GM04503 (cell line): ENCODE measurements at places on chromosomes 3 and 15.
A peak's percentile ranks its signal among the peaks of the same experiment; 100 is the strongest.

GRCh38 chr15:65095747-65096104 lies 19.2 kb downstream of the KBTBD13 start:
- DNase-seq, result no peak

DNA sequence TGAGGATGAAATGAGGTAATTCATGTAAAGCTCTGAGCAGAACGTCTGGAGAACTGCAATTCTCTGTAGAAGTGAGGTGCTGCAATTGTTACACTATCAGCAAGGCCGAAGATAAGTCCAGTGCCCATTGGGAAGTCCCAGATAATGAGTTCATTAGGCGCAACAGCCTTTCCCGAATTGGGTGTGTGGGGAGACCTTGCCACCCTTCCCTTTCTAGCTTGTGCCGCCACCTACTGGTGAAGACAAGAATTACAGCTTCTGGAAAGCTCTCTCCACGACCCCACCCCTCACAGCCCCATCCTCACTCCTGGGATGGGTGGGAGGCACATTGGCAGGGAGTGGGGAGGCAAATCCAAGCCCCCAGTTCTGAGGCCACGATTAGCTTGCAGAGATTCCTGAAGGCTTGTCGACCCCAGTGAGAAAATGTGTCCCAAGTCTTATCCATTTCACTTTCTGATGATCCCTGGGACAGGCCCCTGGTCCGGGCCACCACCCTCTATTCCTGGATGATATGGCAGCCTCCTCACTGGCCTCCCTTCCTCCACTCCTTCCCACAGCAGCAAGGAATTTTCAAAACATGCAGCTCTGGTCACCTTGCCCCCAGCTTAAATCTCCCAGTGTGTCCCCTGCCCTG lies 36.4 kb downstream of the FAM3D start:
- no peak for DNase-seq

GRCh38 chr3:72266016-72266370 lies 481.0 kb upstream of the PROK2 start:
- no peak for DNase-seq

DNA sequence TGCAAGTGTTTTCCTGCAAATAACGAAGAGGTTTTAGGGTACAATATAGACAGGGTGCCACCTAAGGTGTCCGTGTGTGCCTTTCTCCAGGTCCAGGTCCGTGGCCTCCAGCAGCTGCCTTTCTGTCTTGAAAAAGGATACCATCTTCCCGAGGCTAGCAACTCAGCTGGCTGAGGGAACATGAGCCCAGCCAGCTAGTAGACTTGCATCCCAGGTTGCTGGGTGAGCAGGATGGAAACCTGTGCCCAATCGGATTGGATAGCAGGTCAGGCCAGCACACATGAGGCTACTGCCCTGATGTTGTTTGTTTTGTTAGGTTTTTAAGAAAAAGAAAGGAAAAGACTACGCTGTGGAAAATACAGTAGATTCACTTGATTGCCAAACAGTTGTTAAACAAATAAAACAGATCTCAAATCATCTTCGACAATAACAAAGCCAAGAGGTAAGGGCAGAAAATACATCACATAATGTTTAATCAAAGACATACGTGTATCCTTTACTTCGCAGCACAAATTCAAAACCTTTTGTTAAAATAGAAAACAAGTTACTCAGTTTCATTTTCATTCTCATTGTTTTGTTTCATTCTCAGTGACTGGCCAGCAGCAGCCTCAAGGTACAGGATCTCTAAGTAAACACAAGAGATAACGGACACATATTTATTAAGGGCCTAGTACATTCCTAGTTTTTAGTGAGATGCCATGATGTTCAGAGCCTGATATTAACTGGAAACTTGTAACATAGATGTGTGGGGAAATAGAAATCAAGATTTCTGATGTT lies 661.2 kb upstream of the NR2F2 start:
- DNase-seq, result no peak

GRCh38 chr3:150203273-150203672 lies 204.8 kb upstream of the TSC22D2 start:
- no peak for DNase-seq

DNA sequence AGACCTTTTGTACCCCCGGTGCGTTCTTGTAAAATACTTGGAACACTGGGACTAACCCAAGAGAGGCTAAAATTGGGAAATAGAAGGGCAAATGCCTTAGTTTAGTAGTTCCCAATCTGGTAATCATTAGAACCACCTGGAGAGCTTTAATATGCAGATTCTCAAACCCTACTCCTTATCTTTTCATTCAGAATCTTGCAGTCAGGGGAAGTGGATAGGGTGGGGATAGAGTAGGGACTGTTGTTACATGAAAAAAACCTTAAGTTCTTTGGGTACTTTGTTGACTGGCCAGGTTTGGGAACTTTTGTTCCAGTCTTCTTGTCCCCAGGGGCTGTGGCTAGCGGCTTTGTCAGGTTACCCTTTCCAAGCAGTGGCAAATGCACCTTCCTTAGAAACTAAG lies 15.9 kb downstream of the MAPKBP1 start:
- no peak for DNase-seq

- no peak for DNase-seq
These were observed 27.4 kb downstream of the GLDN start for GRCh38 chr15:51368751-51369450.

DNA sequence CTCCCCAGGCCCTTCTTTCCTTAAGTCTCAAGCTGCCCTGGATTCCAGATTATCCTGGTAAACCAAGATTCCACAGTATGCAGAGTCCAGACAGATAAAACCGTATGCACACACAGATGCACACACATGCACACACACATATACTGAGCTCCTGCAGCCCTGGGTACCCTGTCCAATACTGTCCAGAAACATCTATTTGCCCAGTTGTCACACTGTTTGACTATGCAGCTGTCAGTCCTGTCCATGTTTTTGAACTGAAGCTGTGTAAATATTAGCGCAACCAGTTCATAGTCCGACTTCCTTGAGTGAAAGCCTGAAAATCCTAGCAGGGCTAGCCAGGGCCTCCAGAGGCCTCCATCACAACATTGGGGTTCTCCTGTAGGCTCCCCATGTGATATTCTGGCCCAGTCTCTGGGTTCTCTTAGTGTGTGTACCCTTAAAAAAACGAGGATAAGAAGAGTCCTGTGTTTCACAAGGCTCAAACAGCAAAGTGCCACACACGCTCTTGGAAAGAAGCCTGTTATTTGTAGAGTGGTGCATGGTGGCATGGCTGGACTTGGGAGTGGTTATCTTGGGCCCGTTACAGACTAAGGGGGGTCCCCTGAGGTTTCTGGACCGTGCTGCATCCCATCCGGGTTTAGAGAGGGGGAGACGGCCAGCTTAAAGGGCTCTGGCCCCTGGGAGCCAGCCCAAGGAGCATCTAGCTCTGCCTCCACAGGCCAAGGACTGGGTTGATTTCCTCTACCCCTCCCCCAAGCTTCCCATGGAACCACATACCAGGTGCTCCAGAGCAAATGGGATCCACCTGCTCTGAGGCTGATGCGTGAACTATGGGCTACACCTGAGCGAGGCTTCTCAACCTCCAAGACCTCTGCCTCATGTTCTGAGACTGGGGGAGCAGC lies 108.3 kb downstream of the IQSEC1 start:
- DNase-seq, result no peak

- no peak for DNase-seq
These were observed 80.9 kb downstream of the C3orf38 start for GRCh38 chr3:88230638-88231037.

DNA sequence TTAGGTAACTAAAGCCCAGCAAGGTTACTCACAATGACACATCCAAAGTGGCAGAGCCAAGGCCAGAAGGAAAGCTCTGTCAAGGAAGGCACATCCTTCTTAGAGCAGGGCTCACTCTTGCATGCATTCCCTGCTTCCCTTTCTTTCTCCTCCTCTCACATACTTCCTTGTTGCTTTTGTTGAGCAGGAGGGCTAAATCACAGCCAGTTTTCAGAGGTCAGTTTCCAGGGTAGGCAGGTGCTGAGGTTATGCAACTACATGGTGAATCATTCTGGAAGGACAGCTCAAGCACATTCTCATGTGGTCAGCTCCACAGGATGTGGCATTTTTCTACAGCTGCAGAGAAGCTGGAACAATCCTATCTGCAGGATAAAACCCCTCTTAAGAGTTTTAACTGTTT lies 275.6 kb downstream of the ZNF621 start:
- DNase-seq, result peak; percentile 20
